Anterior cingulate cortex (tissue), 58 donors: ENCODE measurements at places on chromosomes 3 and 15.

DNA sequence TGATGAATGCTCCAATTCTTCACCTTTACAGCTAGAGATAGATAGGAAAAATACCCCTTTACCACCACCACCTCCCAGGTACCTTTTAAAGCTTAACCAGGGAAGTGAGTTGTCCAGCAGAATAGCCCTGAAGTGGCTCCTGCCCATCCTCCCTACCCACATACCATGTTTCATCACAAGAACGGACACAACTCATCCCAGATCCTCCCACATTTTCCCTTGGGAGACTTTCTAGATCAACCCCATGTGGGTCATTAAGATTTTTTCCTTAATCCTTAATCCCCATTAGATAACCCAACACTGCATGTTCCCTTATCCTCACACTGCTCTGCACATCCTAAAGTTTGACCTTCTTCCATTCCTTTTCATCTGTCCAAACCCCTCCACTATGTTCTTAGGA, 69.3 kb downstream of the CHST2 start:
- DNase-seq = no peak

- no peak for DNase-seq
These were observed 1.3 kb downstream of the SCN5A start for GRCh38 chr3:38648024-38648658.

DNA sequence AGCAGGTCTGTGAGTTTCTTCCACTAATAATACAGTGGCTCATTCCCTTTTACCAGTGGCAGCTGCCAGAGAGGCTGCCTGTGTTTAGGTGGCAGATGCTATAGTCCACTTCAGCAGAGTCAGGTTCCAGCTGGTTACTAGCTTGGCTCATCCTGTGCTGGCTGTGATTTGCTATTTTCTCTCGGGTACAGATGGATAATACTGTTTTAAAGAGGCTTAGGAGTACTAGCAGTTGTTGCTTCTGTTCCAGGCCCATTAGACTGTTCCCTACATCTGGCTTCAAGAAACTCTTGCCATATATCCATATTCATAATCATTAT, 41.0 kb downstream of the ZNF609 start:
- DNase-seq = no peak

GRCh38 chr15:101210466-101210865, 41.4 kb downstream of the CHSY1 start:
- no peak for DNase-seq

DNA sequence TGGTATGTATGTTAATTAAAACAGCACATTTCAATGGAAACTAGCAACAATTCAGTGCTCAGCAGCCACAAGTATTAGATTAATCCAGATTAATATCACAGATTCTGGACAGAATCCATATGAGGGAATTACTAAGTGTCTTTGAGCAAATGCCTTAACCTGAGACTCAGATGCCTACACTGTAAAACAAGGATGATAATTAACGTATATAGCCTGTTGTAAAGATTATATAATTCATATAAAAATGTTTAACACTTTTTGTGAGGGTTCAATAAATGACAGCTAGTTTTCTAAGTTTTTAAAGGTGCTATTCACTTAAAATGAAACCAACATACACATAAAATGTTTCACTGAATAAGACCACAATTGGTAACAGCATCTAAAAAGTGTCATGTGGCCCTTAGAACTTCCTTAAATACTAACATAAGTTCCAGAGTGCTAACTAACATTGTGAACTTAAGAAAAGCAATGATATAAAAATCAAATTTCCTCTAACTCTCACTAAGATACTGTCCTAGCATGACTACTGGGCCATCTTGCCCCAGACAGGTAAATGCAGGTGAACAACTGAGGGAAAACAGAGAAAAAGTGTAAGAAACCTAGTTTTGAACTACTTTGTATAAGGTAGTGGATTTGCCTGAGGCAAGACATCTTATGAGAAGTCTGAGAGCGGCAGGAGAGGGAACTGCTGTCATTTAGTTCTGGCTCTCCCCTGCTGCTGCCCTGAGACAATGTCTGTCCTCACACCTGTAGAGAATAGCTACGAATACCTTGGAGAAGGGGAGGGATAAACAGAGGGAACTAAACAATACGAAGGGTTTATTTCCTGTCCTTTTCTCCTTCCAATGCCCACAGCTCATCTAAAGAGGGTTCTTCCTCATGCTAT, 151.3 kb downstream of the ADAM10 start:
- no peak for DNase-seq

DNA sequence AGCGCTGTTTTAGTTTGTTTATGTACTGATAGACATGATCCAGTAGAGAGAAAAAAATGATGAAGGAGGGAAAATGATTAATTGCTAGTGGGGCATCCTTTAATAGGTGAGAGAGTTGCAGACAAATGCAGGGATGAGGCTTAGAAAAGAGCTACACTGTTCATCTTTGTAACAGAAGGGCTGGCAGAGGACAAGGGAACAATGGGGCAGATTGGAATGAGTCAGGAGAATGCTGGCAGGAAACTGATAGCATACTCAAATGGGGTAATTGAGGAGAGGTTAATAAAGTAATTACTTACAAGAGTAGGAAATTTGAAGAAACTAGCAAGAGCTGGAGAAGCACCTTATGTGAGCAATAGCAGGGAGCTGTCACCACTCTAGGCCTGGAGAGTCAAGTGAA, 170.9 kb downstream of the OXSM start:
- no peak for DNase-seq
